Cardiac septum (tissue), 1 donor: ENCODE measurements at places on chromosomes 3 and 15. TPM values are rescaled to one million over a fixed set of nuclear protein-coding genes. Genes with fewer than 3 reads are reported as not detected.

MITF gene
- total RNA-seq = 97.6 TPM

SLC24A5 gene
- total RNA-seq = not detected

TAGLN3 gene
- 0.46 TPM for total RNA-seq

- no peak for DNase-seq
Measured at GRCh38 chr3:30107531-30107930, 498.9 kb upstream of the TGFBR2 start.

DNA sequence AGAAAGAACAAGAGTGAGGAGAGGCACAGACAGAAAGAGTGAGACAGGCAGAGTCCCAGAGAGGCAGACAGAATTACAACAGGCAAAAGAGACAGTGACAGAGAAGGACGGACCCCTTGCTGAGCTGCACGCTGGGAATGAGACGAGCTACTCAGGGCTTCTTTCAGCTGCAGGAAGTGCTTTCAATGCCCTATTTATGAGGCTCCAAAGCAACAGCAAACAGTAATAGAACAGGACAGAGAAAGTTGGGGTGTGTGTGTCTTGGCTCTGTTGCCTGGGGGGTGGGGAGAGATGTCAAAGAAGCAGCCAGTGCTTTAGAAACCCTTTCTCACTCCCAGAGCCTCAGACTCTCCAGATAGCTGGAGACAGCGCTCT is 502 bp upstream of the TIMP4 start:
- DNase-seq = no peak
